Spleen (tissue), 13 donors: ENCODE measurements at places on chromosomes 1 and 21.
A peak's percentile ranks its signal among the peaks of the same experiment; 100 is the strongest.

DNA sequence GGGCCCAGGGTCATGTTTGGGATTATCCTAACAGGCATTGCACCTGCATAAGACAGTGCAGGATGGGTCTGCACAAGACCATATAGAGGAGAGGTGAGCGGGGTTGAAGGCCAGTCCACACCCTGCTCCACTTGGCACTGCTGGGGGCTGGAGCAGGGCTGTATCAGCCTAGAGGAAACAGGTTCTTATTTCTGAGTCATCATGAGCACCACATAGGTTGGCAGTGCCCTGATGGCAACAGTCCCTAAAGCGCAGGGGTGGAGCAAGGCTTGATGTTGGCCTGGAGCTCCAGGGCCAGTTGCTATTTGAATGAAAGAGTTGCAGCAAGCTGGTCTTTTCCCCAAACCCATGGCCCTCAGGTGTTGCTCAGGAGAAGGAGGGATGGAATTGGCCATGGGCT lies 29.8 kb upstream of the BMP8B start:
- no peak for DNase-seq

- DNase-seq, result no peak
Measured at GRCh38 chr1:207428783-207429182, 25.3 kb upstream of the CR2 start.

DNA sequence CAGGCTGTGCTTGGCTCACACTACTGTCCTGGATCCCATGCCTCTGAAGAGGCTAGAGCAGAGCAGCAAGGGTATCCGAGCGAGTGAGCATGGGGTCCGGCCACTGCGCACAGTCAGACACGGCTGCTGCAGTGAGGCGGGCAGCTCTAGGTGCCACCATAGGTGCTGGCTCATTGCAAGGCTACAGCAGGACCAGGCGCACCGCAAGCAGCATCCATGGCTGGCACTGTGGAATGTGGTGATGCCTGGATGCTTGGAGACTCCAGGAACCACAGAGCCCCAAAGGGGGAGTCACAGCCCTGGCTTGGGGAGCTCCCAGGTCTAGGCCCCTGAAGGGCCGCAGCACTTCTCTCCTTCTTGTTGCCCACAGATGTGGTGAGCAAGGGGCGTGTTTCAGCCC lies 47.2 kb downstream of the ATP6V1G3 start:
- peak; percentile 64 for DNase-seq

DNA sequence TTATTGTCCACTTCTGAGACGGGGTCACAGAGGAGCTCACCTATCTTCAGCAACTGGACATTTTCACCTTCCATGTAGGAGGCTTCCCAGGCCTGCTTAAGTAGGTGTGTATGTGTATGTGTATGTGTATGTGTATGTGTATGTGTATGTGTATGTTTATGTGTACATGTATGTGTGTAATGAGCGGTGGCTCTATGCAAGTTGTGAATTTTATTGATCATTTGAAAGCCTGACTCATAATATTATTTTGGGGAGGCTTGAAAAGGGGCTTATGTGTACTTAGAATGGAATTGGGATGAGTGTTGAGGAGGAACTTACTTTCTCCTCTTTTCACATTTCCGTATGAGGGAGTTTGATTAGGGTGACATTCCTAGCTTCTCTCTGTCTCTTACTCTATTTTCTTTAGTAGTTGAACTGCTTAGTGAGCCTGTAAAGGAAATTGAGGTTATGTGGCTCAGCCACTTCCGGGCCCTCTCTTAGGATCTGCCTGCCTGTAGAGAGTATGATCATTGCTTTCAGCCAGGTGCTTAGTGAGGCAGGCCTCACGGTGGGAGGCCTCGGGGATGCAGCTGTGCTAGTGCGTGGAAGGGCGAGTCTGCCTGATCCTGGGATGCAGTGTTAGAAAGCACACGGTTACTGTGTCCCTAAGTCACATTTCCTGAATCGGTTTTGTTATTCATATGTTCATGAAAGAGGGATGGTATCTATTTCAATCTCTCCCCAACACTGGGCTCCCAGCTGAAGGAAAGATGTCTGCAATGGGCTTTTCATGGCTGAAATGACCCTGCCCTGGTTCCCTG lies 61.0 kb downstream of the IER5 start:
- peak; percentile 89 for DNase-seq

GRCh38 chr1:204709960-204710912 lies 24.7 kb upstream of the LRRN2 start:
- DNase-seq, result no peak

DNA sequence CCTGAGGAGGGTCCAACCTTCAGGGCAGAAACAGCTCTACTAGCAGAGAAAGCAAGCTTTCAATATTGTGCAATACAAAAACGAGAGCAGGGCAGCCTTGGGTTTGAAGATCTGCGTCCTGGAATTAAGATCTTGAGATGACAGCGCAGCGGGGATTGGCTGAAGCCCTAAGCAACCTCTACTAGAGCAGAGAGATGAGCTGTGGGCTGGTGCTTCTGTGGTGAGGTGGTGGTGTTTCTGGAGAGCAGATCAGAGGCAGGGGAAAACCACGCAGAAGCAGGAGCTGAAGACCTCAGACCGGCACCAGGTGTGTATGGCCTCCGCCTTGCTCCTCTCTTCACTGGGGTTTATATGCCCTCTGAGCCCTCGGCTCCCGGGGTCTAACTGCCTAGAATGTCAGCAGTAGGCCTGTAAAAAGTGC lies 12.5 kb downstream of the TRAF3IP3 start:
- peak; percentile 92 for DNase-seq

- no peak for DNase-seq
Measured at GRCh38 chr21:33987461-33987860, 71.9 kb upstream of the ATP5PO start.

- DNase-seq, result no peak
Measured at GRCh38 chr1:217525773-217526490, 105.0 kb downstream of the GPATCH2 start.

GRCh38 chr1:240329443-240329842 lies 237.8 kb downstream of the FMN2 start:
- no peak for DNase-seq

DNA sequence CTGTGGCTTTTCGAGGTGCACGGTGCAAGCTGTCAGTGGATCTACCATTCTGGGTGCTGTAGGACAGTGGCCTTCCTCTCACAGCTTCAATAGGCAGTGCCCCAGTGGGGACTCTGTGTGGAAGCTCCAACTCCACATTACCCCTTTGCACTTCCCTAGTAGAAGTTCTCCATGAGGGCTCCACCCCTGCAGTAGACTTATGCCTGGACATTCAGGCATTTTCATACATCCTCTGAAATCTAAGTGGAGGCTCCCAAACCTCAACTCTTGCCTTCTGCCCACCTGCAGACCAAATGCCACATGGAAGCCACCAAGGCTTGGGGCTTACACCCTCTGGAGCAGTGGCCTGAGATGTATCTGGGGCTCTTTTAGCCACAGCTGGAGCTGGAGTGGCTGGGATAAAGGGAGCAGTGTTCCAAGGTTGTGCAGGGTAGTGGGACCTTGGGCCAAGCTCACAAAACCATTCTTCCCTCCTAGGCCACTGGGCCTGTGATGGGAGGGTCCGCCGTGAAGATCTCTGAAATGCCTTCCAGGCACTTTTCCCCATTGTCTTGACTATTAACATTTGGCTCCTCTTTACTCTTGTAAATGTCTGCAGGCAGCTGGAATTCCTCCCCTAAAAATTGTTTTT lies 18.0 kb upstream of the RNF2 start:
- DNase-seq, result no peak

DNA sequence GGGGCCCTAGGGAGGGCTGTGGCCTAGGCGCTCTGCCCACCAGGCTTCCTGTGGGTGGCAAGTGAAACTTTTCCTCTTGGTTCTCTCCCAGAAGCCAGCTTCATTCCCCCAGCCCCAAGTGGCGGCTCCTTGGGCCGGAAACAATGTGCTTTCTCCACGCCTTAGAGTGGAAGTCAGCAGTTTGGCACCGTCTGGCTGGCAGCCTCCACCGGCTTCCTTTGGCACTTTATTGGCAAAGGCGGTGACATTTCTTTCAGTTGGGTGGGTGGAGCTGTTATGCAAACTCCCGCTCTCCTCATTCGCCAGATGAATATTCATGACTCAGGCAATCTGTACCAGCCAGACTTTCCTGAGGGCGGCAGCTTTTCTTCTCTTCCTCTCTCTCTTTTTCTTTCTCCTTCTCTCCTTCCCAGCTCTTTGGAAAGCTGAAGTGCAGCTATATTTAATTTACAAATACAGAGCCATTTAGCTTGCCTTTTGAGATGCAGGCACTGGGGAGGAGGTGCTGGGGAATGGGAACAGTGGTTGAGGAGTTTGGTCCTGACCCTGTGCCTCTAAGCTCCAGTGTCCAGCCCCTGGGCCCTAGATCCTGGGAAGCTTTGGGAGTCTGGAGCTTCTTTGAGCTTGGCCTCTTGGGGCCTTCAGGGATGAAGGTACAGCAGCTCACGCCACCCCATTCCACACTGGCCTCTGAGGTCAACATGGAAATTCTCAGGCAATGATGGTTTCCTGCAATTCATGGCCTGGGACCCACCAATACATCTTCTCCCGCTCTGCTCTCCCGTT lies 67.8 kb upstream of the POU3F1 start:
- DNase-seq, result no peak

DNA sequence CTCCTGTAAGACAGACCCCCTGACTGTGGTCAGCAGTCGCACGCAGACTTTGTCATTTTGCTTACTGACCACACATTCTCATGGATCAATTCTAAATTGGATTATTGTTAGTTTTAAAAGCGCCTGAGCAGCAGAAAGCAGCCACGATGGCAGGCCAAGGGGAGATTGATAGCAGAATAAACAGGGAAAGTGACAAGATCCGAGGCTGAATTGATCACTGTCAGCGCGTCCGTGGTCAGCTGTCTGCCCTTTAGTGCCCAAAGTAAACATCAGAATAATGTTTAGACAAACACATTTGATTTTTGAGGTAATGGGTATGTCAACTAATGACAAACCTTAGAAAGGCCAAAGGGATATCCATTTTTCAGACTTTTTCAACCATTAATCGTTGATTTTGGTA lies 426.8 kb downstream of the SETD4 start:
- DNase-seq, result no peak

DNA sequence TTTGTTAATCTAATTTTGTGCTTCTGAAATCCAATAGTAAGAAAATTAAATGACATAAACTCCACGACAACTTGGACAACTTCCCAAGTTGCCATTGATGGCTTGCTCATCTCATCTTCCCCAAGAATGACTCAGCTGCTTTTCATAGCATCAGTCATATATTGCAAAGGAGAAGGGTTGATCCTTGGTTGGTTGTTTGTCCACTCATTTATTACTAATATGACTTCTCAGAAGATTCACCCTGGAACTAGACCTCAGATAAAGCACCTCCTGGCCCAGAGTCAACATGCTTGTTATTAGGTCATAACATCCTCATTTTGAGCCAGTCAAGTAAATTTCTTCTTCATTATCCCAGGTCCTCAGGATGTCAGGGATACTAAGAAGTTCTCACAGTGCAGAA lies 2.3 kb upstream of the LCE3D start:
- DNase-seq, result no peak

GRCh38 chr1:169348383-169349036 lies 19.1 kb downstream of the NME7 start:
- no peak for DNase-seq

- DNase-seq, result no peak
Measured at GRCh38 chr1:44985747-44986359, 542 bp downstream of the EIF2B3 start.

- DNase-seq, result no peak
Measured at GRCh38 chr21:25732091-25732760, 2.5 kb downstream of the ATP5PF start.

- DNase-seq, result peak; percentile 76
Measured at GRCh38 chr1:158998781-158999161, 10.9 kb upstream of the IFI16 start.

DNA sequence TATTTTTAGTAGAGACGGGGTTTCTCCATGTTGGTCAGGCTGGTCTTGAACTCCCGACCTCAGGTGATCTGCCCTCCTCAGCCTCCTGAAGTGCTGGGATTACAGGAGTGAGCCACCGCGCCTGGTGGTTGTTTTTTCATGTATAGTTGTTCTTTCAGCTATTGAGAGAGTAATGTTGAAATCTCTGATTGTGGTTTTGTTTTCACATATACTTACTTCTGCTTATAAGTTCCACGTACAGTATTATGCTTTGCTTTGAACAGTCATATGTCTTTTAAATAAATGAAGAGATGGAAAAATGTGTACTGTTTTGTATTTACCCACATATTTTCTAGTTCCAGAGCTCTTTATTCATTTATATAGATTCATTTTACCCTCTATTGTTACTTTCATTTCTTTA lies 44.5 kb downstream of the MARK1 start:
- DNase-seq, result no peak

- no peak for DNase-seq
Measured at GRCh38 chr21:16309250-16309971, 579.6 kb downstream of the USP25 start.

DNA sequence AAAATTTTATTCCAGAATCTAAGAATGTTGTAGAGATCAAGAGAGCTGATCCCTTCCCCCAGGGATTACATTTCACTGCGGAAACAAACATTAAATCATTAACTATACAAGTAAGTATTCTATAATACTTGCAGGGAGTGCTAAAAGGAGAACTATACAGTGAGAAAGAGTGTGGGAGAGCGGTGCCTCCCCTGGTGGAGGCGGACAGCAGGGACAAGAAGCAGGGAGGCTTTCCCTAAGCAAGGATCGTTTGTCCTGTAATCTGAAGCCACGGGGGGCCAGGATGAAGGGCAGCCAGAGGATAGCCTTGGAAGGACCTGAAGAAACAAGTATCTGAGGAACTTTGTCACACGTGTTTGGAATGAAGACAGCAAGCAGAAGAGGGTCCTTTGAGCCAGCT lies 40.1 kb downstream of the SLC9C2 start:
- no peak for DNase-seq

- DNase-seq, result no peak
Measured at GRCh38 chr1:61352845-61353435, 270.6 kb downstream of the NFIA start.

- DNase-seq, result no peak
Measured at GRCh38 chr1:225446595-225446960, 18.7 kb upstream of the LBR start.

GRCh38 chr21:45515241-45516061 lies 26.8 kb downstream of the SLC19A1 start:
- peak; percentile 77 for DNase-seq

DNA sequence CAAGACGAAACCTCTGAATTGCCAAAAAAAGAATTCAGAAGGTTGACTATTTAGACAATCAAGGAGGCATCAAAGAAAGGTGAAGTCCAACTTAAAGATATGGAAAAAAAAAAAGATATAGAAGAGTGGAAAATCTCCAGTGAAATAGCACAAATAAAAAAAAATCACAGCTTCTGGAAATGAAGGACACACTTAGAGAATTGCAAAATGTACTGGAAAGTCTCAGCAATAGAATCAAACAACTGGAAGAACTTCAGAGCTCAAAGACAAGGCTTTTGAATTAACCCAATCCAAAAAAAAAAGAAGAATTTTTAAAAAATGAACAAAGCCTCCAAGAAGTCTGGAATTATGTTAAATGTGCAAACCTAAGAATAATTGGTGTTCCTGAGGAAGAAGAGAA lies 31.8 kb downstream of the CD2 start:
- no peak for DNase-seq

GRCh38 chr1:41587791-41588190 lies 103.3 kb upstream of the EDN2 start:
- no peak for DNase-seq

- no peak for DNase-seq
Measured at GRCh38 chr1:159931795-159932173, 6.5 kb upstream of the TAGLN2 start.

- DNase-seq, result no peak
Measured at GRCh38 chr1:218367118-218367517, 22.0 kb downstream of the TGFB2 start.

GRCh38 chr1:85339089-85339488 lies 62.7 kb upstream of the BCL10 start:
- no peak for DNase-seq
